ENCODE measurements at places on chromosomes 4 and X. TPM values are rescaled to one million over a fixed set of nuclear protein-coding genes. Genes with fewer than 3 reads are reported as not detected.

- no peak overlapping the region for H3K4me3 ChIP-seq
- H3K27me3 ChIP-seq = no peaks in the 10 kb centered on the region
- H3K36me3 ChIP-seq = peaks cover 44% of the 10 kb centered on the region
- H3K4me1 ChIP-seq = peaks cover 16% of the 10 kb centered on the region
- H3K27ac ChIP-seq = no peak overlapping the region
Measured at GRCh38 chrX:15813416-15813815, 23.1 kb downstream of the ZRSR2 start.

- H3K4me3 ChIP-seq = no peak overlapping the region
- peaks cover 2% of the 10 kb centered on the region for H3K27me3 ChIP-seq
- no peaks in the 10 kb centered on the region for H3K4me1 ChIP-seq
- H3K36me3 ChIP-seq = no peaks in the 10 kb centered on the region
Measured at GRCh38 chr4:183200453-183200852, 101.4 kb downstream of the WWC2 start.

The TRAM1L1 gene
- not detected for total RNA-seq

The CT55 gene
- not detected for total RNA-seq

- no peak overlapping the region for H3K27ac ChIP-seq
- DNase-seq = no peak
- no peak overlapping the region for H3K4me3 ChIP-seq
- H3K27me3 ChIP-seq = no peaks in the 10 kb centered on the region
Measured at GRCh38 chr4:108130955-108131354, 37.8 kb downstream of the LEF1 start.

- H3K4me3 ChIP-seq = no peak overlapping the region
- peaks cover 19% of the 10 kb centered on the region for H3K36me3 ChIP-seq
- no peak for DNase-seq
- H3K27me3 ChIP-seq = no peaks in the 10 kb centered on the region
- H3K27ac ChIP-seq = no peak overlapping the region
- peaks cover 22% of the 10 kb centered on the region for H3K4me1 ChIP-seq
Measured at GRCh38 chr4:2243681-2244380, 1.9 kb upstream of the HAUS3 start.

DNA sequence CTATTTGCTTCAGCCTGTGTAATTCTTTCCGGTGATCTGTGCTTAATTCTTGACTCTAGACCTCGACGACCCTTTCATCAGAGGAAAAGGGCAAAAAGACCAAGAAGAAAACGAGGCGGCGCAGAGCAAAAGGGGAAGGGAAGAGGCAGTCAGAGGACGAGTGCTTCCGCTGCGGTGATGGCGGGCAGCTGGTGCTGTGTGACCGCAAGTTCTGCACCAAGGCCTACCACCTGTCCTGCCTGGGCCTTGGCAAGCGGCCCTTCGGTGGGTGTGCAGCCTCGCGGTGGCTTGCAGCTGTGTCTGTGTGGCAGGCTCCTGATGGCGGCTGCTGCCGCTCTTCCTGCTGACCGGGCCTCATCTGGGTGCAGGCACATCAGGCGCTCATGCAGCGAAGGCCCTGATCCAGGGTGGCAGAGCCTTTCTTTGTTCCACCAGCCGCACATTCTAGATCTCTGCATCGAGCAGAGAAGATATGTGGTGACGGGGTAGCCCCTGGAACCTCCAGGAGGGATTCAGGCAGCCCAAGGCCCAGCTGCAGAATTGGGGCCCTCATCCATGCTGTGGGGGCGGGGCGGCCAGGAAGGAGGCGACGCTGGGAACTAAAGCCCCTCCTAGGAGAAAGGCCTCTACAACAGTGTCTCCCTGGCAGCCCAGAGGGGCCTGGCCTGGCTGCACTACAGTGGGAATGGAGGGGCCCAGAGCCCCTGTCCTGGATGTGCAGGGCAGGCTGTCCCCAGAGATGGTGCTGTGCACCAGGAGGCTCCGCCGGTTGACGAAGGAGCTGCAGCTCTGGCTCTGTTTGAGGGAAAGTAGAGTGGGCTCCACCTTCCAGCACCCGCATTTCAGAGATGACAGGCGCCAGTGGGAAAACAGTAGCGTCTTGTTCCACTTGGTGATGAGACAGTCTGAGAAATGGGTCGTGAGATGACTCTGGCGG lies 32.1 kb downstream of the NELFA start:
- DNase-seq = no peak
- H3K27me3 ChIP-seq = no peaks in the 10 kb centered on the region
- peaks cover 70% of the 10 kb centered on the region for H3K36me3 ChIP-seq
- no peaks in the 10 kb centered on the region for H3K4me1 ChIP-seq
- H3K27ac ChIP-seq = no peak overlapping the region
